Fibroblast of skin of abdomen (primary cell): ENCODE measurements at places on chromosomes 3 and 15.
A peak's percentile ranks its signal among the peaks of the same experiment; 100 is the strongest.

GRCh38 chr15:69398491-69398891 is 15.7 kb upstream of the KIF23 start:
- peak; percentile 48 for DNase-seq

DNA sequence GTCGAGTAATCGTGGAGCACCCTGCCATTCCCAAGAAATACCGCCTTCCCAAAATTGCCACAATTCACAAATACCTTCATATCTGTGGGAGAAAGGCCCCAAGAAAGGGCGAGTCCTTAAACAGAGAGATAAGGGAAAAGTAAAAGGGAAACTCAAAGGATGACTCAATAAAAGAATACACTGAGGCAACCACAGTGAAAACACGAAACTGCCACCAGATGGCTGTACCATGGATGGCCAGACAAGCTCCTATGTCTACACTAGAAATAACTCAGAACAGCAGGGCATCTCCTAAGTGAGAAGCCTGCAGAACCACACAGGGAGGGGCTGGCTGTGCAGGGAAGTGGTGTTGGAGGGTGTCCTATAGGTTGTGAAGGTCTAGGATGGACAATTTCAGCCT is 25.0 kb downstream of the SRGAP3 start:
- peak; percentile 22 for DNase-seq

- no peak for DNase-seq
Observed at GRCh38 chr3:140428380-140428779, 249.5 kb upstream of the TRIM42 start.

- DNase-seq: no peak
Observed at GRCh38 chr3:66196633-66197032, 24.2 kb upstream of the SLC25A26 start.

GRCh38 chr15:67691450-67691849 is 133.9 kb upstream of the SKOR1 start:
- DNase-seq: no peak

DNA sequence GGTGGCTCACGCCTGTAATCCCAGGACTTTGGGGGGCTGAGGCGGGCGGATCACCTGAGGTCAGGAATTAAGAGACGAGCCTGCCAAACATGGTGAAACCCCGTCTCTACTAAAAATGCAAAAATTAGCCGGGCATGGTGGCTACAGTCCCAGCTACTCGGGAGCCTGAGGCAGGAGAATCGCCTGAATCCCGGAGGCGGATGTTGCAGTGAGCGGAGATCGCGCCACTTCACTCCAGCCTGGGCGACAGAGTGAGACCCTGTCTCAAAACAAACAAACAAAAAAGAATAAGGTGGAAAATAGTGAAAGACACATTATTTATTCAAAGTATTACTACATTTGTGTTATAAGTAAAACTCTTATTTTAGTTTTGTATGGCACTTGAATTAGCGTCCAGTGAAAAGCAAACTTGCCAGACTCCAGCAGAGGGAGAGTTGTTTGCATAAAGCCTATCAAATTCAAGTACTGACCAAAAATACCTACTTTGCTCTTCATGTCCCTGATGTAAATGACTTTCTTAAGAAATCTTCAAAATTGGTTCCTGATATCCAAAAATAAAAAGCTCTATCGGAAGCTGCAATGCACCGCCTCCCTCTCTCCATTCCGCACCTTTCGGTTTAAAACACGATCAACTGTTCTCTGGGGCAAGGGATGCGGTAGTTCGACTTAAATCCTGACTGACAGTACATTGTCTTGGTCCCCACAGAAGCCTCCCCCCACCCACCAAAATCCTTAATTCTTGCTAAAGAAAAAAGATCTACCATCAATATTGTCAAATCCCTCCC is 1.2 kb downstream of the TRPM7 start:
- no peak for DNase-seq

DNA sequence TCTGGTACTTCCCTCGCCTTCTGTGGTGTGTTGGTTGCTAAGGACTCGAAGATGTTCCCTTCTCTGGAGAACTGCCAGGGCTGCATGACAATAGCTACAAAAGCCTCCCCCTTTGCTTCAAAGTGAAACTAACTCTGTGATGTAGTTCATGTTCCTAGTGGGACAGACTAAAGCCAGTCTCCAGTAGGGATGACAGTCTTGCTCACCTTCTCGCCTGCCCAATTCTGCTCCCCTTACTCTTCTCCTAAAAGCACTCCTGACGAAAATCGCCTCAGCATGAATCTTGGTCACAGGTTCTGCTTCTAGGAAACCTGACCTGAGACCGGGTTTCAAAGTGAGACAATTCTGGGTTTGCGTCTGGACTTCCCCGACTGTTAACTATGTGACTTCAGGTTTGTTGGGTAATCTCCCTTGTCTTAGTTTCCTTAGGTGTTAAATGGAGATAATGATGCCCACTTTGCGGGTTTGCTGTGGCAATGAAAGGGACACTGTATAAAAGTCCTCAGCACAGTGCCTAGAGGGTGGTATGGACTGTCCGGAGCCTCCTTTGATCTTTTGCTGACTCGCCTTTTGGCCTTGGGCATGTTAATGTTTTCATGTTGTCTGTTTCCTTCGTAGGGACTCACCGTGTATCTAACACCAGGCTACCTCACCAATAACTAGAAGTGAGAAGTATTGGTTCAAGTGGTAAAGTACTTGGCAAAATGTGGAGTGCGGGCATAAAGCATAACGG is 24.9 kb upstream of the THRB start:
- peak; percentile 13 for DNase-seq

GRCh38 chr3:184479426-184480126 is 82.0 kb upstream of the EPHB3 start:
- no peak for DNase-seq

DNA sequence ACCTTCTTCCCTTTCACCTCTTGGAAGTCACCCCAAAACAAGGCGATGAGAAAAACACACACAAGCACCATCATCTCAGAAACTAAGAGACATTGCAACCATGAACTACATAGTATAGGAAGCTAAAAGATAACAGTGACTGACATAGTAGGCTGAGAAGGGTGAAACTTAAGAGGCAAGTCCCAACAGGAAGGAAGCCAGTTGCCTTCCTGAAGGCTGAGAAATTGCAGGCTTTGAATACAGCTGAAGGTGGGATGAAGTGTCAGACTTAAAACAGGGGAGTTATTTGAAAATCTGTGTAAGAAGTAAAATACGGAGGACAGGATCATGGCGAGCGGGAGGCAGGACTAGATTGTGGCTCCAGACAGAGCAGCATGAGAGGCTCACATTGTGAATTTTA is 27.8 kb downstream of the SLC27A2 start:
- no peak for DNase-seq

DNA sequence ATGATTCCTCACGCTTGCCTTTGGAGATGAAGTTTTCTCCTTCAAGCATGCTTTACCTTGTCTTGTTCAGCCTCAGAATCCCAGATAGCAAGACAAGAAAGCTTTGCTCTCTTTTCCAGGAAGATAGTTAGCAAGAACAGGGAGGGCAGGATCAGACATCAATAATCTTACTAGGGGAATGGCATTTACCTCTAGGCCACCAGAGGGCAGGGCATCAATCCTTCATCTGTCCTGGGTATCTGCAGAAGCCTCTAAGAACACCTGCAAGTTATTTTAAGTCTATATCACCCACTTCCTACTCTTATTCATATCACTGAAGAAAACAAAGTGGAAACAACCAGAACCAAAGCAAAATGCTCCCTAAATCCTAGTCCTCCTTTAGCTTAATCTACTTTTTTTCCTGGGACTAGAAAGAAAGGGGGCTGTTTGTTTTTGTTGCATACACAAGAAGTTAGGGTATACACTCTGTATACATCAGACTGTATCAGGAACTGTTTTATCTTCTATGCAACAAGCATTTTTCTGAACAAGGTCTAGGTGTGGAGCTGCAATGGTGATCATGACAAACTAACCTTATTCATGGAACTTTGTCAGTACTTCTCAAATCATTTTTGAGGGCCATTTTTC is 862.5 kb downstream of the CADM2 start:
- peak; percentile 7 for DNase-seq

GRCh38 chr15:75114327-75114726 is 87.4 kb upstream of the C15orf39 start:
- no peak for DNase-seq

- DNase-seq: no peak
Observed at GRCh38 chr3:43423142-43423541, 136.8 kb downstream of the SNRK start.

DNA sequence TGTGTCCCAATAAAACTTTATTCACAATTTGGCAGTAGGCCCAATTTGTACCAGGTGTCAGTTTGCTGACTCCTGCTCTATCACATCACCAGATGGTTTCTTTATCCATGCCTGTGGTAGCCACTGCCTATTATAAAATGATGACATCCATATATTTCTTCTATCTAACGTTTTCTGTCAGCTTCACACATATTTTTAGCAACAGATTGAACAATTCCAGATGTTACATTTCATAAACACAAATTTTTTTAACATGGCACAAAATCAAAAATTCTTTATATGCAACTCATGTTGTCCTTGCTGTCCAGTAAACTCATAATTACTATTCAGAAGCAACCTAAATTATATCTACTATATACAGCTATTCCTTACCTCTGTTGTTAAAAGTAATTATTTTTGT is 1371.6 kb downstream of the NSUN3 start:
- DNase-seq: peak; percentile 67

GRCh38 chr3:157249606-157250005 is 89.7 kb upstream of the CCNL1 start:
- no peak for DNase-seq

DNA sequence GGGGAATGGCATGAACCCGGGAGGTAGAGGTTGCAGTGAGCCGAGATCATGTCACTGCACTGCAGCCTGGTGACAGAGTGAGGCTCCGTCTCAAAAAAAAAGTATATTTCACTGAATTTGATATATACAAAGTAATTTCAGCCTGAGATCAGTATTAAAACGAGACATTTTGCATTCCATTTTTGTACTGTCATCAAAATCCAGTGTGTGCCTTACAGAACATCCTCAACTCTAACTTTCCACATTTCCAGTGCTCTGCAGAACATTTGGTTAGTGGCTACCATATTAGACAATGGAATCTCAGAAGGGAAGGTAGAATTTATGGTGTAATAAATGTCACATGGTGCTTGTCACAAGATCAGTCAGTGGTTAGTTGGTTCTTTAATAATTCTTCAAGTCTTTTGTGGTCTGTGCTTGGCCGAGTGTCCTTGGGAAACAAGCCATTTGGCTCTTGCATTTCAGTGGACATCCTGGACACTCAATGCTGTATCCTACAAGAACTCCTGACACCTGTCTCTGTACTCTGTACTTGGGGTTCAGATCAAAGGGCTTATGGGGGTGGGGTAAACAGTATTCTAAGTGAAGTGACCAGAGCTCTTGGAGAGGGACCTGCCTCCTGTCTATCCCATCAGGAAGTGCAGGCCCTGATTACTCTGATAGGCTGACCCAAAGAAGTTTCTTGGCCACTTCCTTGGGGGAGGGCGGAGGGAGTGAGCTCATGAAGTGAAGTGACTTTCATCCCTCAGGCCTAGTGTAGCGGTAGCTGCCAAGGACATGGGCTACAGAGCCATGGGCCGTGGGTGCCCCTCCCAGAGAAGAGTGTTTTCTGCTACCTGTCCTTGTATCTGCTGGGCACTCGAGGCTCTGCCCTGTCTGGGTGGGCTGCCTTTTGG is 3.7 kb downstream of the ACVR2B start:
- DNase-seq: no peak

DNA sequence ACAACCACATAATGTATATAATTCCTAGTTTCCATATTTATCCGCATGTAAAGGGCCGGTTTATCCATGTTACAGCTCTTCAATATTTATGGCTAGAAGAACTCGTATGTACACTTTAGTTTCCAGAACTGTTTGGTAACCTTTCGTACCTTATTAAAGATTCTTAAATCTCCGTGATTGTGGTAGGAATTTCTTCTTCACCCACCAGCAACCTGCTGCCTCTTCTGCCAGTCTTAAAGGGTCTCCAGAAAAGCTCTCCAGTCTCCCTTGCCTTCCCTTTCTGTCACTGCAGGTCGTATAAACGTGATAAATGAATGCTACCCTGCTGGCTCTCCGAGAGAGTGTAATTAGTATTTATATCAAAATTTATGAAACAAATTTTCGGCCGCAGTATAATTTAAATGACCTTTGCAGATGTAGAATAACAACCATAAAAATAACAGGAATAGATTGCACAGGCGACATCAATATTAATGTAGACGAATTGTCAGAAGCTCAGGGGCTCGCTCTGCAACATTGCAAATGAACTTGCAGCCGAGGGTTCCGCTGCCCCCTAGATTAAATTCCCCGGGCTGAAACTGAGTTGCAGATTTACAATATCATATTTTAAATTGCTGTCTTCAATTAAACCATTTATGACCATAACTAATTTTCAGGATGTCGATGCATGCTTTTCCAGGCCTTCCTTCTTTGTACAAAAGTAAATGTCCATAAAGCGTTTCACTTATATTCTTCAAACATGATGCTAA is 5.4 kb downstream of the ZIC1 start:
- DNase-seq: no peak

- peak; percentile 34 for DNase-seq
Observed at GRCh38 chr3:179967622-179968021, 69.1 kb downstream of the PEX5L start.

- peak; percentile 21 for DNase-seq
Observed at GRCh38 chr3:43996379-43997301, 245.0 kb upstream of the TOPAZ1 start.

GRCh38 chr3:126982126-126982470 is 817 bp upstream of the PLXNA1 start:
- DNase-seq: peak; percentile 29

DNA sequence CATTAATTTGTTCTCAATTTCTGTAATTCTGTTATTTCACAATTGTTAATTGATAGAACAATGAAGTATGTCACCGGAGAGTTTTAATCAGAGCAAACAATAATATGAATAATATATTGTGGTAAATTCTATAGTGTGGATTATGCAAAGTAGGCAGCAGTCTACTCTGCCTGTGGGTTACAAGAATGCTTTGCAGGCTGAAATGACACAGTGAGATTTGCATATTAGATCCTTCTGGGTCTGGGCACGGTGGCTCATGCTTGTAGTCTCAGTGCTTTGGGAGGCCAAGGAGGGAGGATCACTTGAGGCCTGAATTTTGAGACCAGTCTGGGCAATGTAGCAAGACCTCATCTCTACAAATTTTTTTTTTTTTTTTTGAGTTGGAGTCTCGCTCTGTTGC is 12.5 kb downstream of the COPG1 start:
- DNase-seq: no peak

- peak; percentile 23 for DNase-seq
Observed at GRCh38 chr3:193594946-193595689, 2.1 kb downstream of the OPA1 start.

GRCh38 chr3:167983583-167983982 is 112.1 kb downstream of the GOLIM4 start:
- no peak for DNase-seq

- DNase-seq: no peak
Observed at GRCh38 chr15:58065445-58066041, at the start of gene ALDH1A2. Gene ALDH1A2 (minus strand): TSS chr15:58065711. CDS start chr15:58065650, 61 bp downstream.
